ENCODE measurements at places on chromosomes 2 and 18. TPM values are rescaled to one million over a fixed set of nuclear protein-coding genes. Genes with fewer than 3 reads are reported as not detected.

- H3K27ac ChIP-seq: peak overlapping the region; percentile 92
- peak overlapping the region; percentile 82 for H3K4me3 ChIP-seq
- peaks cover 12% of the 10 kb centered on the region for H3K27me3 ChIP-seq
- no peaks in the 10 kb centered on the region for H3K36me3 ChIP-seq
- DNase-seq: no peak
- no peaks in the 10 kb centered on the region for H3K4me1 ChIP-seq
These were observed 2.1 kb downstream of the GATA6 start for GRCh38 chr18:22171258-22172119.

GRCh38 chr2:212136216-212136795 lies 402.3 kb downstream of the ERBB4 start:
- no peaks in the 10 kb centered on the region for H3K27me3 ChIP-seq
- no peaks in the 10 kb centered on the region for H3K36me3 ChIP-seq
- no peaks in the 10 kb centered on the region for H3K4me1 ChIP-seq

GRCh38 chr2:41853427-41854191 lies 194.2 kb upstream of the PKDCC start:
- H3K36me3 ChIP-seq: no peaks in the 10 kb centered on the region
- no peak overlapping the region for H3K27ac ChIP-seq
- no peaks in the 10 kb centered on the region for H3K4me1 ChIP-seq
- H3K4me3 ChIP-seq: no peak overlapping the region

GRCh38 chr2:121519153-121519552 lies 11.5 kb upstream of the RNU4ATAC start:
- no peaks in the 10 kb centered on the region for H3K4me1 ChIP-seq
- H3K4me3 ChIP-seq: no peak overlapping the region
- H3K27me3 ChIP-seq: no peaks in the 10 kb centered on the region
- H3K36me3 ChIP-seq: no peaks in the 10 kb centered on the region
- DNase-seq: no peak

The TOGARAM2 gene
- total RNA-seq: 0.59 TPM

GRCh38 chr18:80163183-80163582 lies 54.1 kb downstream of the ADNP2 start:
- H3K27ac ChIP-seq: no peak overlapping the region
- no peak overlapping the region for H3K4me3 ChIP-seq
- H3K27me3 ChIP-seq: no peaks in the 10 kb centered on the region
- no peak for DNase-seq

The UBR3 gene
- 30.1 TPM for total RNA-seq

- no peak for DNase-seq
- H3K36me3 ChIP-seq: no peaks in the 10 kb centered on the region
- no peak overlapping the region for H3K4me3 ChIP-seq
- no peak overlapping the region for H3K27ac ChIP-seq
- H3K27me3 ChIP-seq: no peaks in the 10 kb centered on the region
These were observed 117.4 kb downstream of the CDCA7 start for GRCh38 chr2:173472112-173472511.

The SPC25 gene
- 5.2 TPM for total RNA-seq

The DUSP2 gene
- 1.6 TPM for total RNA-seq

DNA sequence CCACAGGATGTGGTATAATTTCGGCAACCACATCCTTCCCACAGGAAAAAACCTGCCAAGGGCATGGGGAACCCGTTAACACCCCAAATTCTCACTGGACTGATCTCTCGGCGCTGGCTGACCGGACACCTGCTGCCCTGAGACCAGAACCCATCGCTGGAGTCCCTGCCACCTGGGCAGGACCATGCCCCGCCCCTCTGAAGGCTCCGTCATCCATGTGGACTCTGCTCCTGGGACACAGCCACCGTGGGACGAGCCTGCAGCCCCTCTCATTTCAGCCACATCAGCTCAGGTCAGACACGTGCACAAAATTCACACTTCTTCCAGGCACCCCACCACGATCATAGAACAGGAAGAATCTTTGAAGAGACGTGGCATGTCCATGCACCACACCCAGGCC lies 108.2 kb downstream of the ZNF516 start:
- no peak overlapping the region for H3K27ac ChIP-seq
- H3K4me1 ChIP-seq: no peaks in the 10 kb centered on the region
- DNase-seq: no peak
- H3K27me3 ChIP-seq: no peaks in the 10 kb centered on the region
- no peak overlapping the region for H3K4me3 ChIP-seq

- no peaks in the 10 kb centered on the region for H3K4me1 ChIP-seq
- no peaks in the 10 kb centered on the region for H3K36me3 ChIP-seq
- no peak overlapping the region for H3K27ac ChIP-seq
- no peaks in the 10 kb centered on the region for H3K27me3 ChIP-seq
- no peak overlapping the region for H3K4me3 ChIP-seq
- DNase-seq: no peak
These were observed 31.8 kb upstream of the PPP4R3B start for GRCh38 chr2:55649211-55649610.

The COPS9 gene
- 119 TPM for total RNA-seq

The YWHAQ gene
- total RNA-seq: 246 TPM

The TMBIM1 gene
- 375 TPM for total RNA-seq

The MYL12A gene
- 338 TPM for total RNA-seq

The ADAM23 gene
- total RNA-seq: 0.93 TPM

- no peaks in the 10 kb centered on the region for H3K4me1 ChIP-seq
- no peak overlapping the region for H3K4me3 ChIP-seq
- H3K27me3 ChIP-seq: no peaks in the 10 kb centered on the region
These were observed 196.4 kb downstream of the HRH4 start for GRCh38 chr18:24656551-24657443.

The FEV gene
- 2.9 TPM for total RNA-seq

GRCh38 chr2:227822416-227823003 lies 8.9 kb downstream of the CCL20 start:
- H3K36me3 ChIP-seq: no peaks in the 10 kb centered on the region
- H3K4me1 ChIP-seq: peaks cover 3% of the 10 kb centered on the region
- no peak overlapping the region for H3K4me3 ChIP-seq
- no peaks in the 10 kb centered on the region for H3K27me3 ChIP-seq

The PPM1B gene
- 50.8 TPM for total RNA-seq

DNA sequence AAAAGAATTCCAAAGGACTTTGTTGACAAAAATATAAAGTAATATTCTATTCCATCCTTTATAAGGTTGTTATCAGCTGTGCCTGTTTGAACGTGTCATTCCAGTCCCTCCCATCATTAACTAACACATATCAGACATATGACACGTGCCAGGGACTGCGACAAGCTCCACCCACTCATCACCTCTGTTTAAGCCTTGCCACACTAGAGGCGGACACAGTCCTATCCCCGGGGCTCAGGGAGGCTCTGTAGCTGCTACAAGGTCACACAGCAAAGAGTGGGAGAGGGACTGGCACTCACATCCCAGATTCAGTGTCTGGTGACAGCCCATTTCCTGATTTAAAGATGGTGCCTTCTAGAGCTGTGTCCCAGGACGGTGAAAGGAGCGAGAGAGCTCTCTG lies 30.0 kb downstream of the TBC1D8 start:
- peak overlapping the region; percentile 22 for H3K27ac ChIP-seq
- no peaks in the 10 kb centered on the region for H3K36me3 ChIP-seq
- H3K27me3 ChIP-seq: no peaks in the 10 kb centered on the region
- H3K4me3 ChIP-seq: no peak overlapping the region
- H3K4me1 ChIP-seq: peaks cover 14% of the 10 kb centered on the region
- peak; percentile 58 for DNase-seq

The PROKR1 gene
- total RNA-seq: 0.08 TPM

The DNAJC10 gene
- total RNA-seq: 90.5 TPM

DNA sequence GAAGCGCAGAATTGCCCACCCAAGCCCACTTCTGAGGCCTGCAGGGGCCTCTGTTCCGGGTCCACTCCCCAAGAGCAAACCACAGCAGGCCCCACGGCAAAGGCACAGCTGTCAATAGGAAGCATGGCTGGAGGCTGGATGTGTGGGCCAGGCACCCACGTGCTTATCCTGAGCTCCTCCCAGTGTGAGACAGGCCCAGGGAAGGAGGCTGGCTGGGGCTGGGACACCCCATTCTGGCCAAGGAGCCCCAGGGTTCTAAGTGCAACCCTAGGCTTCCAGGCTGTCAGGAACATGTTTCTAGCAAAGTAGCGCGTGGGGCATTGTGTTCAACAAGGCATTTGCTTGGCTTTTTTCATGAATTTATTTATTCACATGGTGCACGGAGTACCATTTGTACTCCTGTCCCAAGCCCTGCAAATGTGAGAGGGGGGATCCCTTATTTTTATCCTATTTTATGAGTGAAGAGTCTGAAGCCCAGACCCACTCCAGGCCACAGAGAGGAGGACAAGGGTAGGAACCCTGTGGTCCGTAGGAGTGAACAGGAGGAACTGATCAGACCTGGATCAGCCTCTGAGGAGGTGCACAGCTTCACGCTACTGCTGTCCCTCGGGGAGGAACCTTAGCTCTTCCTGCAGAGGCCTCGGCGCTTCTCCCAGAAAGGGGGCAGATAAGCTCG lies 6.1 kb upstream of the RAB17 start:
- H3K27me3 ChIP-seq: no peaks in the 10 kb centered on the region
- H3K36me3 ChIP-seq: no peaks in the 10 kb centered on the region
- H3K4me3 ChIP-seq: no peak overlapping the region

The HOXD4 gene
- 3.6 TPM for total RNA-seq

The CAPN14 gene
- total RNA-seq: not detected

The MEP1B gene
- total RNA-seq: 1.8 TPM

DNA sequence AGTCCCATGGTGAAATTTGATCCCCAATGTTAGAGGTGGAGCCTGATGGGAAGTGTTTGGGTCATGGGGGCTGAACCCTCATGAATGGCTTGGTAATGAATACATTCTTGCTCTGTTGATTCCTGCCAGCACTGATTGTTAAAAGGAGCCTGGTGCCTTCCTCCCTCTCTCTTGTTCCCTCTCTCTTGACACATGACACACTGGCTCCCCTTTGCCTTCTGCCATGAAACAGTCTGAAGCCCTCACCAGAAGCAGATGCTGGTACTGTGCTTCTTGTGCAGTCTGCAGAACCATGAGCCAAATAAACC lies 30.6 kb upstream of the EPC2 start:
- no peak for DNase-seq
- H3K4me1 ChIP-seq: no peaks in the 10 kb centered on the region
- H3K27ac ChIP-seq: no peak overlapping the region
- no peaks in the 10 kb centered on the region for H3K36me3 ChIP-seq

DNA sequence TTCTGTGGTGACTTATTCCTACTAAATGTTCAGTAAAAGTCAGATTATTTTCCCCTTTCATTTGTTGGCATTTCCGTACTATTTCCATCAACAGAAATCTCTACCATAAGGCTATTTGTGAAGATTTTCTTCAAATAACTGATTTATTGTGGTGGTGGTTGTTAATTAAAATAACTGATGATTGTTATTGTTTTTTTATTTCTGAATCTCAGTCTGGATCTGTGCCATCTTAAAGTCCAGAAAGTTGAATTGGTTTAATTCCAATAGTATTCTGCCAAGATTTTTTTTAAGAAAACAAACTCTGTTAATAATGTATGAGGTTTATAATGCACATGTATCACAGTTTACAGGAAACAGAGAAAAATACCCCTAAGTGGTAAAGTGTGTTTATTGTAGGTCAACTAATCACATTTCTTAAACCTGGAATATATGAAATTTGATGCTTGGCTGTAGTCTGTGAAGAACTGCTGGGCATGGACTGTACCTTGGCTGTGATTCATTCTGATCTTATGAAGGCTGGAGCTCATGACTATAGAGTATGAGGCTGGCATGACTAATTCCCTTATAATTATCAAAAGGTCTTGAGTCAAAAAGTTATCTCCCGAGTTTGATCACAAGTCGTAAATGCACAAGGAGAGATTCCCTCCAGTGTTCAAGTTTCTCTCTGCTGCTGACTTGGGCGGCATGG lies 134.2 kb upstream of the RND3 start:
- H3K4me1 ChIP-seq: no peaks in the 10 kb centered on the region
- H3K27me3 ChIP-seq: no peaks in the 10 kb centered on the region
- H3K4me3 ChIP-seq: no peak overlapping the region
- H3K27ac ChIP-seq: no peak overlapping the region
- H3K36me3 ChIP-seq: no peaks in the 10 kb centered on the region

The SLC25A12 gene
- 12.3 TPM for total RNA-seq

- H3K27me3 ChIP-seq: no peaks in the 10 kb centered on the region
- H3K36me3 ChIP-seq: no peaks in the 10 kb centered on the region
- H3K4me1 ChIP-seq: no peaks in the 10 kb centered on the region
- H3K27ac ChIP-seq: no peak overlapping the region
- DNase-seq: no peak
- no peak overlapping the region for H3K4me3 ChIP-seq
These were observed 43.6 kb upstream of the INHBB start for GRCh38 chr2:120302301-120302700.

The EPC2 gene
- total RNA-seq: 20.7 TPM

The IL1F10 gene
- not detected for total RNA-seq

DNA sequence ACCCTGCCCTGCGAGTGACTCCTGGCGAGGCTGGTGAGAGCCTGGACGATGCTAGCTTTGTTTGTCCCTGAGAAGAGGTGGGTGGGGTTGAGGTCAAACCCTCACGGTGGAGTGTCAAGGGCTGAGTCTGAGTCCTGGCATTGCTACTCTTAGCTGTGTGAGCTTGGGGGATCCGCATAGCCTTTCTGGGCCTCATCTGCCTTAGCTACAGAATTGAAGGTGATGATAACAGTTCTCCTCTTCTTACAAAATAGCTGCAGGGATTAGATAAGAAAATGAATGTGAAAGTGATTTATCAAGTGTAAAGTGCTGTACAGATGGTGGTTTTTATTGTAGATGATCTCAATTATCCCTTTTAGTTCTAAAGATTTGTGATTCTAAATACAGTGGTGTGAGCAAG lies 144.6 kb downstream of the LPIN1 start:
- H3K27me3 ChIP-seq: no peaks in the 10 kb centered on the region
- no peak overlapping the region for H3K4me3 ChIP-seq
- no peak overlapping the region for H3K27ac ChIP-seq
- H3K36me3 ChIP-seq: no peaks in the 10 kb centered on the region
- no peaks in the 10 kb centered on the region for H3K4me1 ChIP-seq

The GPBAR1 gene
- 1.3 TPM for total RNA-seq

The EVA1A gene
- 0.25 TPM for total RNA-seq

The G6PC2 gene
- total RNA-seq: not detected

The CDH2 gene
- total RNA-seq: 0.84 TPM

DNA sequence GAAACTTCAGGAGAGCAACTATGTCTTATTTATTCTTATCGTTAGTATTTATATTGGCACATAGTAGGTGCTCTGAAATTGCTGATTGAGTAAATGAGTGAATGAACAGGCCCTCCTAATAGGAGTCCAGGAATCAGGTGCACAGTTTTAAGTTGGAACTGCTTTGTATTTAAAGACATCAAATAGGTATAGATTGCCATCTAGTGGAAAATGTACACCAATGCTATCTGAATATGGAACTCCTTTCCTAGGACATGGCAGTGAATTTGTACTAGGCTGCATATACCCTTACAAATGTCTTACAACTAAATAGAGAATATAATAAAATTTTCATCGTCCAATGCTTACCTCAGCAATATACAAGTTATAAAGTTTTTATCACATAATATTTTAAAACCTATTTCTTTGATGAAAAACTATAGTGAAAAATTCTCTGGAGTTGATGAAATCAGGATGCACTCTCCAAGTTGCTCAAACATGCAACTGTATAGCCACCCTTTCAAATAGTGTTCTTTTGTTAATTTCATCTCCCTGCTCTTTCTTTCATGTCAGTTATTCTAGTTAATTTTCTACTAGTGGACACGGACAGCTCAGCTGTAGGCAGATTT lies 318.9 kb upstream of the SYT4 start:
- no peaks in the 10 kb centered on the region for H3K4me1 ChIP-seq
- H3K27ac ChIP-seq: no peak overlapping the region
- H3K36me3 ChIP-seq: no peaks in the 10 kb centered on the region
- H3K27me3 ChIP-seq: no peaks in the 10 kb centered on the region

All from colonic mucosa (tissue), 4 donors.